ENCODE measurements at places on chromosomes 1 and 21.

GRCh38 chr1:23592209-23592892 is 33.0 kb upstream of the ID3 start:
- DNase-seq, result no peak

- DNase-seq, result peak; percentile 73
Observed at GRCh38 chr1:9721606-9722377, 70.3 kb downstream of the PIK3CD start.

DNA sequence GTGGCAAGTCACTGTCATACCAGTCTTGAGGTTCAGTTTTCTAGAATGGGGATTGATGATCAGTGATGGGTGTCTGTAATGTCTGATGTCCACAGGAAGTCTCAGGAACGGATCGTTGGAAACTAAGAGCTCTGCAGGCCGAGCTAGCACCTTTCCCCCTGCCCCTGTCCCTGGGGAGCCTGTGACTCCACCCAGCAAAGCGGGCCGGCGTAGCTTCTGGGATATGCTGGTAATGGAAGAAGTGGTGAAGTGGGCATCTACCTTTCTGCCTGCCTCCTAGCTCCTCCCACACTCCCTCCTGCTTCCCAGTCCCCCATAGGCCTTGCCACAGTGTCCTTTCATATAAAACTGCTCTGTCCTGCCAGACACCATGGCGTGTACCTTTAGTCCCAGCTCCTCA is 13.4 kb downstream of the HYI start:
- no peak for DNase-seq

DNA sequence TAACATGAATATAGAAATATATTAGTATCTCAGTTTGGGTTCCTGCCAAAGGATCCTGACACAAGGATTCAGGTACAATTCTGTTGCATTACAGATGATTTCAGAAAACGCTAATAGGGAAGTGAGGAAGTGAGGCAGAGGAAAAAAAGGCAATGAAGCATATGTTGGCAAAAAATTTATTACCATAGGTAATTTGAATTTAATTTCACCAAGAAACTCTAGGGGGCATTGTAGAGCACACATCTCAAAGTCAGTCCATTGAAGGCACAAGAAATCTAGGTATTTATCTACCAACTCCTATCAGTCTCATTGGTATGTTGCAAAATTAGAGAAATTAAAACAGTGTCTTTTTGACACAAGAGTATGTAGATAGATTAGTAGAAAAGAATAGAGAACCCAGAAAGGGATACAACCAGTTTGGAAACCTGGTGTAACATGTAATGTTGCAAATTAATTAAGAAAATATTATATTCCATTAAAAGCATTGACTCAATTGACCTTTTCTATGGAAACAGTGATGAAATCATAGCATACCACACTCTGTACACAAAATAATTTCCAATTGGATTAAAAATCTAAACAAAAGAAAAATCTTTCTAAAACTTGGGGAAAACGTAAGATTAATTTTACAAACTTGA is 104.9 kb upstream of the SNX7 start:
- DNase-seq, result no peak

GRCh38 chr1:66182551-66183178 is 351.3 kb upstream of the SGIP1 start:
- no peak for DNase-seq

GRCh38 chr1:204818998-204819397 is 51.7 kb upstream of the NFASC start:
- no peak for DNase-seq

DNA sequence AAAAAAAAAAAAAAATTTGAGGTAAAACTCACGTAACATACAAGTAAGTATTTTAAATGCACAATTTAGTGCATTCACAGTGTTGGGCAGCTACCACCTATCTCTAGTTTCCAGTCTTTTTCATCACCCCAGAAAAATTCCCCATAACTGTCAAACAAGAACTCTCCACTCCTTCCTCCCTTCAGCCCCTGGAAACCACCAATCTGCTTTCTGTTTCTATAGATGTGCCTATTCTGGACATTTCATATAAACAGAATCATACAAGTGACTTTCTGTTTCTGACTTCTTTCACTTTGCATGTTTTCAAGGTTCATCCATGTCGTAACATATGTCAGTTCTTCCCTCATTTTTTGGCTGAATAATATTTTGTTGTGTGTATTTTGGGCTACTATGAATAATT is 24.9 kb upstream of the ETS2 start:
- DNase-seq, result no peak

- no peak for DNase-seq
Observed at GRCh38 chr1:112557385-112557784, 48.6 kb downstream of the WNT2B start.

- no peak for DNase-seq
Observed at GRCh38 chr1:7007902-7008301, 222.6 kb downstream of the CAMTA1 start.

DNA sequence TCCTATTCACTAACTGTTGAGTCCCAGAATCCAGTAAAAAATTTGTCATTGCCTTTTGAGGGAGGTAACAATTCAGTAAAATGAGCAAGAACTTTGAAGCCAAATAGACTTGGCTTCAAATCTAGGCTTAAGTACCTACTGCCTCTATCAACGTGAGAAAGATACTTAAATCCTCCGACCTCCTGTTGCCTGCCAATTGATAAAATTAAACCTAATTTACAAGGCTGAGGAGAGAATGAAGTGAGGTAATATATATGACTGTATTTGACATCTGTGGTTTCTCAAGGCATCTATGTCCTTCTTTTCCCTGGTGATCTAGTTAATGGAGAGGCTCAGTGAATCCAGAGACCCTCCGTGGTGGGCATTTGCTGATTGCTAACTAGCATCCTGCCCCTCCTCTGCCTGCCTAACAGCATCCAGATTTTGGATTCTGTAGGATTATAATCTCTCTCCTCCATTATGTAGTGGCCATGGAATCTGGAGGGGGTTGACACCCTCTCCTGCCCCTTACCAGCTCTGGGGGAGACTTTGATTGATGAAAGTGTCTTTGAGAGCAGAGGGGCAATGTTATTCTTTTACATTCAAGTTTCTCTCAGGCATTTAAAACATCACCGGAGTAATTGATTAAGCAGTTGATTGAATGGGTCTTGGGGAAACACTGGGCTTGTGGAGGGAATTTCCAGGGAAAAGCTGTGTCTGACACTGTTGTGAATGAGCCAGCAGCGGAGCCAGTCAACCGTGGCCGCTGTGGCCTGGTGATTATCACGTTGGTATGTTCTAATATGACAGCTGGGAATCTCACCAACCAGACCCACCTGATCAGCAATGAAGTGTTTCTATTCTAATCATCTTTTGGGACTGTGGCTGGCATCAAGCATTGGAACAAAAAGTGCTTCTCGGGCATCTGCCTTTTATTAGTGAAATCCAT is 140.7 kb upstream of the FAM78B start:
- no peak for DNase-seq

- no peak for DNase-seq
Observed at GRCh38 chr1:229152311-229152710, 118.6 kb upstream of the RAB4A start.

- no peak for DNase-seq
Observed at GRCh38 chr1:28123461-28123961, 35.1 kb upstream of the EYA3 start.

GRCh38 chr21:46474382-46474781 is 15.7 kb downstream of the DIP2A start:
- DNase-seq, result no peak

DNA sequence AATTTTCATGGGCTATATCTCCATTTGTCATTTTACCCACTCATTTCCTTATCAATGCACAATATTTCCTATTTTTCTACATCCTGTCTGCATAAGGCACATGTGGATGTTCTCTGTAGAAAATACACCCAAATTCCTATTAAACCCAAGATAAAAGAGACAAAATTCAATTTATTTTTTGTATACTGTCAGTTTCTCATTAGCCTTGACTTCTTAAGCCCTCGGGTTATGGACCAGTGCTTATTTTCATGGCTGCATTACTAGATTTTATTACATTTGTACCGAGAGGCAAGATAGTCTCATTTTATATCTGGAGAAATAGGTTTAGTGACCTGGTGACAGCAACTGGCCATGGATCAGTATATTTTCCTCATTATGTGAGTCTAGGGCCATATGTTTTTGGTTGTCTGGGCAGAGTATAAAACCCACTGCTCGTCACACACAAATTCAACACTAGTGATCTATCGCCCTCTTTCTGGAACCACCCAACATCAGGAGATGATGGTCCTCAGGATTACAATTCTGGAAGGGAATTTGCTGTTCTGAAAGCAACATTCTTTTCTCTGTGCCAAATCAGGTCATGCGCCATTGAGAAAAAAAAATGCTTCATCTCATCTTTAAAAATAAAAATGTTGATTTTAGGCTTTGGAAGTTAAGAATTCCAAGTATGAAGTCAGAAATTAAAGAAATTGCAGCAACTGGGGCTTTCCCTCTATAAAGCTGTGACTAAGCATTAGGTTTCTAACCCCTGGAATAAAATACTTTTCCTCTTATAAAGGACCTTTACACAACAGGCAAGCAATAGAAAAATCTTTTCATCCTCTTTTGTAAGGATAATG is 81.4 kb downstream of the ASTN1 start:
- no peak for DNase-seq

DNA sequence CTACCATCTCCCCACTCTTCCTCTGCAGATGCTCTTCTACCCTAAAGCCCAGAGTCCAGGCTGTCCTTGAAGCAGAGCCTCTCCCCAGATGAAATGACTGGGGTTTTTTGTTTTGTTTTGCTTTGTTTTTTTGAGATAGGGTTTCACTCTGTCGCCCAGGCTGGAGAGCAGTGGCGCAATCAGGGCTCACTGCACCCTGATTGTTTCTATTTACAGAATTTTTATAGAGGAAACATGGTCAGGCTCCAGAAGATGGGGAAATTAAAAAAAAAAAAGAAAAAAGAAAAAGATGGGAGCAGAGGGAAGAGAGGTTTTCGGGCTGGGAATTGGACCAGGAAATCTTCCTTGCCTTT is 43.7 kb upstream of the ZNF281 start:
- DNase-seq, result no peak

DNA sequence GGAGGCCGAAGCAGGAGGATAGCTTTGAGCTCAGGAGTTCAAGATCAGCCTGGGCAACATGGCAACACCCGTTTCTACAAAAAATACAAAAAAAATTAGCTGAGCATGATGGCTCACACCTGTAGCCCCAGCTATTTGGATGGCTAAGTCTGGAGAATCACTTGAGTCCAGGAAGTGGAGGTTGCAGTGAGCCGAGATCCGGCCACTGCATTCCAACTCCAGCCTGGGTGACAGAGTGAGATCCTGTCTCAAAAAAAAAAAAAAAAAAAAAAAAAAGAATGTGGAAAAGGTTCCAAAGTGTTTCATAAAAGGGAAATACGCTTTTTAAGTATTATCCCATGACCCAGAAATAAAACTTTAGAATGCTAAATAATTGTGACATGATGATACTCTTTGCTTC is 8.0 kb downstream of the S1PR1 start:
- no peak for DNase-seq

DNA sequence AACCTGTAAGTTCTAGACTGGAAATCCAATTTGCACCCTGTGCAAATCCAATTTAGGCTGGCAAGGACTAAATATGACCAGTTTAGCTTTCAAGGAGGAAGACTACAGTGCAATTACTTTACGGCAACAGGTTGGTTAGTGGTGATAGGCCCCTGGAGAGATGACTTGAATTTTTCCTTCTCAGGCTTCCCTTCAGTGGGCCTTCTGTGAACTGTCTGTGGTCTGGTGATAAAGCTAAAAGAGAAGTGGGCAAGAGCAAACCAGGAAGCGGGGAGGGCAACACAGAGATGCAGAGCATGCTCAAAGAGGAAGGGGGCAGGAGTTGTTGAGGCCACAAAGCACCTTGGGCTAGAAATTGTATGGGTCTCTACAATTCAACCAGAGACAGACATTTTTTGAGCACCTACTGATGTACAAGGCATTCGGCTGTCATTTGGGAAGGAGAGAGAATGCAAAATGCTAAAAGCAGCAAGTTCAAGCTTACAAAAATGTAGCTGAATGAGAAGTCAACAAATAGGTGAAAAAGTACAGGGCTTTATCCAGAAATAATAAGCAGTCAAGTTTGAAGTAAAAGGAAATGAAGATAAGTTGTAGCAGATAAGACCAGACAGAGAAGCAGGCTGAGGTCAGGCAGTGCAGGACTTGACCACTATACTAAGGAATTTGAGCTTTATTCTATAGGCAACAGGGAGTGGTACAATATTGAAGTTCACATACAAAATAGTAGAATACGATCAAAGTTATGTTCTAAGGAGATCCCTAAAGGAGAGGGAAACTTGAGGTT is 23.9 kb downstream of the INPP5B start:
- peak; percentile 54 for DNase-seq

DNA sequence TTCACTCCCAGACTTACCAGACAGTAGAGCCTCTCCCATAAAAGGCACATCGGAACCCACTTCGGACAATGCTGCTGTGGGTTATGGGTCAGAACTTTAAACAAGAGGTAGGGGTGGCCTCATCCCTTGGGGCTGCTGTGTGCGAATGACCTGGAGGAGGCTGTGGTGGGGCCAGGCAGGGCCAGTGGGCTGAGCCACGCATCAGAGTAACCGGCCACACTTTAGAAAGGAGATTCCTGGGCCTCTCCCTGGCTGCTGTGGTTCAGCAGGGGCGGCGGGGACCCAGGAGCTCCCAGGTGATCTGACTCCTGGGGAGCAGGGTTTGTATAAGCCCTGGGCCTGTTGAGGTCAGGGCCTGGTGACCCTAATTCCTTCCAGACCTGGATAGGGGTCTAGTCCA is 110.2 kb upstream of the C1orf174 start:
- DNase-seq, result no peak

GRCh38 chr1:40915581-40915980 is 53.4 kb upstream of the CITED4 start:
- DNase-seq, result no peak

Data from germinal center (tissue), 1 donor.